ENCODE measurements at places on chromosomes 2 and 18. TPM values are rescaled to one million over a fixed set of nuclear protein-coding genes. Genes with fewer than 3 reads are reported as not detected.
A peak's percentile ranks its signal among the peaks of the same experiment; 100 is the strongest.

- no peaks in the 10 kb centered on the region for H3K36me3 ChIP-seq
- no peak for DNase-seq
- H3K27me3 ChIP-seq: no peaks in the 10 kb centered on the region
- no peak overlapping the region for H3K27ac ChIP-seq
These were observed 71.1 kb upstream of the CTLA4 start for GRCh38 chr2:203796248-203797010.

GRCh38 chr2:3172265-3172935 is 205.2 kb downstream of the EIPR1 start:
- DNase-seq: no peak
- no peaks in the 10 kb centered on the region for H3K27me3 ChIP-seq
- peaks cover 34% of the 10 kb centered on the region for H3K4me1 ChIP-seq

DNA sequence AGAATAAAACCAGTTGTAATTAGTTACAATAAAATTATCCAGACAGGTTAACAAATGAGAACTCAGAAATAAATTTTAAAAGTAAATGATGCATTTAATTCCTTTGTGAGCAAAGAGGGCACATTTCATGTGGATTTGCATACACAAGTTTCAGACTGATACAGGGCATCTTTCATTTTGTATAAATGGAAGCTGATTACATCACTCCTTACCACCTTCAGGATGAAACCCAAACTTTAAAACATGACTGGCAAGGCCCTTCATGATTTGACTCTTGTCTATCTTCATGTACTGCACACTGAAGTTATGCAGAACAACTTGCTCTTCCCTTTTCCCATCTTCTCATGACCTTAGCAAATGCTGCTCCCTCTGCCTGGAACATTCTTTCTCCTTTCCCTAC is 26.9 kb downstream of the EFEMP1 start:
- no peak overlapping the region for H3K27ac ChIP-seq
- no peak for DNase-seq
- no peaks in the 10 kb centered on the region for H3K4me1 ChIP-seq
- no peak overlapping the region for H3K4me3 ChIP-seq

OTOF gene
- 0.42 TPM for total RNA-seq

RESP18 gene
- not detected for total RNA-seq

GRCh38 chr2:167292430-167293171 is 404.3 kb downstream of the XIRP2 start:
- H3K36me3 ChIP-seq: no peaks in the 10 kb centered on the region
- H3K27me3 ChIP-seq: peaks cover 20% of the 10 kb centered on the region
- no peak within 1 kb of the TSS for H3K27ac ChIP-seq
- peak within 1 kb of the TSS; percentile 61 for H3K4me3 ChIP-seq
- peaks cover 14% of the 10 kb centered on the region for H3K4me1 ChIP-seq

Data from thymus (tissue), 14 donors.